ENCODE measurements at places on chromosomes 3 and 15.

DNA sequence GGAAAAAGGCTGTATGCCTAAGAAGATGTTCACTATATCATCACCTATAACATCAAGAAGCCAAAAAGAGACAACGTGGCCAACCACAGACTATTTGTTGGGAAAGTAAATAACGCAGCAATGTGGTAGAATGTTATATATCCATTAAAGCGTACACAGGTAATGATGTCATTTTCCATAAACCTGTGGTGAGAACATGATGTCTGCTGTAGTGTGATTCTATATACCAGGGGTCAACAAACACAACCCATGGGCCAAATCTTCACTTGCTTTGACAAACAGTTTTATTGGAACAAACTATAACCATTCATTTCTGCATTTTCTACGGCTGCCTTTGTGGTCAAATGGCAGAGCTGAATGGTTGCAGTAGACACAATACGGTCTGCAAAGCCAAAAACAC is 160.6 kb downstream of the STT3B start:
- no peak for DNase-seq

DNA sequence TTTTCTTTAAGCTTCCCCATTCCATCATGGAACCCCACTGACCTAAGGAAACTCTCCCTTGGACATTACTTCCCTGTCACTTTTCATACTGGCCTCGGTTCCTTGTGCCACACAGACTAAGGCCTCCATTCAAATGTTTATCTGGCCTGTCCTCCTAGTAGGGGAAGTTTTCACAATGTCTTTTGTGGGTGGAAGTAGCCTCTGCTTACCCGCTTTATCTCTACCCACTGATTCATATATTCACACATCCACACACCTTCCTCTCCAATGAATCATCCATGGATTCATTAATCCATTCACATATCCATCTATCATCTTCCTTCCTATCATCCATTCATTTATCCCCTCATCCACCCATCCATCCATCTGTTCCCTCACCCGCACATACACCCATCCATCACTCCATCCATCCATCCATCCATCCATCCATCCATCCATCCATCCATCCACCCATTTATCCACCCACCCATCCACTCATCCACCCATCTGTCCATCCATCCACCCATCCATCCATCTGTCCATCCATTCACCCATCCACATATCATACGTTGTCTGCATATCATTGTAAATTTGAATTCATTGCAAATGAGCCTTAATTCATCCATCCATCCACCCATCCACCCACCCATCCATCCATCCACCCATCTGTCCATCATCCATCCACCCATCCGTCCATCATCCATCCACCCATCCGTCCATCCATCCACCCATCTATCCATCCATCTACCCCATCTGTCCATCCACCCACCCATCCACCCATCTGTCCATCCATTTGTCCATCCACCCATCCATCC is 49.1 kb downstream of the IQSEC1 start:
- no peak for DNase-seq

DNA sequence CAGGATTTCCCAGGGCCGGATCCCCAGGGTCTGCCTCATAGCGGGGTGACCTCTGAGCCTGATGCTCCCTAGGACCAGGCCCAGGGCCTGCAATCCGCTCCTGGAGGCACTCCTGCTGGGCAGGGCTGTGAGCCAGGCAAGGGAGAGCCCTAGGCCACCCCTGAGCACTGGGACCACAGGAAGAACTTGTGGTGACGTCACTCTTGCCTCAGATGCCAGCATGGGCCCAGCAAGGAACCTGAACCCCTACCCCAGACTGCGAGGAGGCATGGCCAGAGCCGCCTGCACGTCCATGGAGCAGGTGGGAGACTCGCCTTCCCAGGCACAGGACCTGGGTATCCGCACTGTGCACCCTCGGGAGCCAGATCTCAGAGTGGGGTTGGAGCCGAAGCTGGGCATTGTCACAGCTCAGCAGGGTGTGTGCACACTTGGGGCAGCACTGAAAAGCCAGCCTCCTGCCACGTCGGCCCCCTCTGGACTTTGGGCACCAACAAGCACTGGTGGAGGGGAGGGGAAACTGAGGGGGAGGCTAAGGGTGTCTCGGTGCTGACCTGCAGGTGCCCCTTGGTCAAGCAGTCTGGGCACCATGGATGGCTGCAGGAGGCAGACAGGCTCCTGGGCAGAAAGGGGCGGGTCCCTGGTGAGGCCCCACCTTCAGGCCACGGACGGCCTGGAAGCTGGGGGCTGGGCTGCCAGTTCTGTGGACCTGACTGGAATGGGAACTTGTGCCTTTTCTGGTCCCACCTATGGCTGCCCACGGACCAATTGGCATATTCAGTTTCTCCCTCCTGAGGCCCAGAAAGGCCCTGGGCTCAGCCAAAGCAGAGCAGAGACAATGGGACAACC is 49.3 kb downstream of the SLC6A20 start:
- no peak for DNase-seq

DNA sequence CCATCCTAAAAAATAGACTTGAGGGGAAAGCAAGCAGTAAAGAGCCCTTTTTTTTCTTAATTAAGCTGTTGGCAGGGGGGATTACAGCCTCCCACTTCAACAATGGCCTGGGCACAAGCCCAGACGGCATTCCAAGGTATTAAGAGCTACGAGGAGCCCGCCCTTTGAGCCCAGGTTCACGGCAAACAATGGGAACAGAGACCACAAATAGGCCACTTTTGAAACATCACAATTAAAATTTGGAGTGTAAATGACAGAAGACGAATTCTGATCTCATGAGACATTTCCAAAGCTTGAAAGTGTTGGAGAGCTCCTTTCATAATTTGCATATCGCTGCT is 8.9 kb downstream of the CHSY1 start:
- DNase-seq, result no peak

GRCh38 chr3:52149021-52149420 is 5.2 kb downstream of the POC1A start:
- no peak for DNase-seq

- no peak for DNase-seq
These were observed 25.5 kb upstream of the ATP8B4 start for GRCh38 chr15:50144341-50145120.

DNA sequence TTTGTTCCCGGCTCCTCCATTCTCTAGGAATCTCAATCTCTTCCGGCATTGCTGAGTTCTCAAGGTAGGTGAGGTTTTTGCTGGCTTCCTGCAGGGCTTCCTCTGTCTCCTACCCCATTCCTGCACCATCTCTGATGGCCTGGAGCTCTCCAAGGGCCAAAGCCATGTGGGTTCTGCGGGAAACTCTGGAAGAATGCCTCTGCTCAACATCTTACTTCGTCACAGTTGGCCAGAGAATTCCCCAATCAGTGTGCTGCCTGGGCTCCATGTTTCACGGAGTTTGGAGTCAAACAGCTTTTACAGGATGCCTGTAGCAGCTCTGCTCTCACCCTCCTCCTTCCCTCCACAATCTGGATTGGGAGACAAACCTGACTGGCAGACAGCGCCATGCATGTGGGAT is 253.9 kb upstream of the HES1 start:
- no peak for DNase-seq

- no peak for DNase-seq
These were observed 8.5 kb downstream of the PPCDC start for GRCh38 chr15:75031848-75032247.

GRCh38 chr3:180747805-180748361 is 68.6 kb upstream of the CCDC39 start:
- no peak for DNase-seq

Measured in right renal pelvis (tissue), 4 donors.